GM03348 (cell line): ENCODE measurements at places on chromosomes 16 and 17.
A peak's percentile ranks its signal among the peaks of the same experiment; 100 is the strongest.

GRCh38 chr17:83005639-83006038 is 73.8 kb upstream of the METRNL start:
- no peak for DNase-seq

DNA sequence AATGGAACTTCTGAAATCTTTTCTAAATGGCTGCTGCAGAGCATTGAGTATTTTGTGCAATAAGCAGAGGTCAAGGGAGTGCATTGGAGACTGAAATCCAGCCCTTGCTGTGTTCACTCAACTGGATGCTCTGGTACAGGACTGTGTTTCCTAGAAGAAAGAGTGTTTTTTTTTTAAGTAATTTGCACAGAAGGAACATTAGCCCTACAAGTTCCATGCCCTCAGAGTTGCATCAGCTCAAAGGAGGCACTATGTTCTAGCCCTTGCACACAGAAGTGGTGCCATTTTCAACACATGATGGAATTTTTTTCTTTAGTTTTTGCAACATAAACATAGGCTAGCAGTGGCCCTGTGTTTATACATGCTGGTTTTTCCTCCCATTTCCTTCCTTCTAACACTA is 144.1 kb upstream of the HLF start:
- no peak for DNase-seq

- peak; percentile 57 for DNase-seq
Measured at GRCh38 chr17:57604771-57605674, 140.1 kb downstream of the CCDC182 start.

DNA sequence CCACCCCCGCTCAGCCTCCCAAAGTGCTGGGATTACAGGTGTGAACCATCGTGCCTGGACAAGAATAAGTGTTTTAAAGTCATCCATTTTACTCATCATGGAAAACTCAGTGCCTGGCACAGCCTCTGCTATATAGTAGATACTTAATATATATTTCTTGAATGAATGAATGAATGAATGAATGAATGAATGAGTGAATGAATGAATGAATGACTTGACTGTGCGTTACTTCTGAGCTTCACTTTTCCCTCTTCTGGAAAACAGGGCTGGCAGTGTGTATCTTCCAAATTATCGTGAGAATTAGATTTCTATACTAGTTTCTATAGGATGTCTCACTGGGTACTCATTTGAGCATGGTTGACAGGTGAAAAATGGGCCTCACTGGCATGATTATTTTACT is 307.3 kb upstream of the ERCC4 start:
- no peak for DNase-seq

GRCh38 chr17:60473788-60474187 is 51.5 kb downstream of the CHCT1 start:
- peak; percentile 47 for DNase-seq

GRCh38 chr17:19447085-19447583 is 36.1 kb downstream of the RNF112 start:
- peak; percentile 84 for DNase-seq

DNA sequence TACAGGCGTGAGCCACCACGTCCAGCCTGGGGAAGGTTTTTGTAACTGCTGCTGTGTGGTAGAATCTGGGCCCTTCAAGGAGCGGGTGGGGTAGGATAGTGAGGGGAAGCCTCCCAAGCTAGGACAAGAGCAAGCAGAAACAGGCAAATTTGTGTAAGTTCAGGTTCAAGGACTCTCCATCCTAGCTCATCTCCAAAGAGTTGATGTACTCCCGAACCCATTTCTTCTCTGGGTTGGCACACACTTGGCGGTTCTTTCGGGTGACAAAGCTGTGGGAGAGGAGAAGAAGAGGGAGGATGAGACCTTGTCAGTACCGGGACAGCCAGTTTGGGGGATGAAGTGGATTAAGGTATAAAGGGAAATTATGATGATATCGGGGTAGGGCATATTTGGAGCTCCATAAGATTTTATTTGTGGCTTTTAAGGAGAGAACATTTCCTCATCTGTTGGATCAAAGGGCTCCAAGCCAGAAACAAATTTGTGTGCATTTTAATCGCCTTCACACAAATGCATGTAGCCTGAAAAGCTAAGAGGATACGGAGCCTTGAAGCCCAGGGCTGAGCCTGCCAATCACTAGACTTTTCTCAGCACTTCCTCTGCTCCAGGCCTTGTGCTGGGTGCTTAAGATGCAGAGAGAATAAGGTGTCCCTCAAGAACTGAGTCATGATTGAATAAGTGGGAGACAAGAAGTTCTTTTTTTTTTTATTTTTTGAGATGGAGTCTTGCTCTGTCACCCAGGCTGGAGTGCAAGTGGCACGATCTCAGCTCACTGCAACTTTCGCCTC is 3.7 kb upstream of the HEATR9 start:
- no peak for DNase-seq

DNA sequence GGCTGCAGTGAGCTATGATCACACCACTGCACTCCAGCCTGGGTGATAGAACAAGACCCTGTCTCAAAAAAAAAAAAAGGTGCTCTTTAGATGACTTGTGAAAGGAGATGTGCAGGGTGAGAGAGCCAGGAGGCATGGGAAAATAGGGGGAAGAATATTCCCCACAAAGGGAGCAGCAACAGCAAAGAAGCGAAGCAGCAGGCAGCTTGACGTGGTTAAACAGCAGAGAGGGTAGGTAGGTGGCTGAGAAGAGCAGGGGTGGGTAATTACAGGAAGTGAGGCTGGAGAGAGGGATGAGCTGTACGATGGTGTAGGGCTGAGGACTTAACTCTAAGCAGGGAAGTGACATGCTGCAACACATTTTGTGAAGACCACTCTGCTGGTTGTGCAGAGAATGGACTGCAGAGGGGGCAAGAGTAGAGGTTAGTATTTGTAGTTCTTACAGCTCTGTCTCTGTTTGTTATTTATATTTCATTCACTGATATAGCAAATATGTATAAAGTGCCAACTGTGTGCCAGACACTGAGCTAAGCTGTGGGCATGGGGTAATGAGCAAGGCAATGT is 1.6 kb downstream of the HEATR3 start:
- DNase-seq, result peak; percentile 45

- DNase-seq, result peak; percentile 57
Measured at GRCh38 chr16:14378131-14378551, 251.9 kb downstream of the PARN start.

DNA sequence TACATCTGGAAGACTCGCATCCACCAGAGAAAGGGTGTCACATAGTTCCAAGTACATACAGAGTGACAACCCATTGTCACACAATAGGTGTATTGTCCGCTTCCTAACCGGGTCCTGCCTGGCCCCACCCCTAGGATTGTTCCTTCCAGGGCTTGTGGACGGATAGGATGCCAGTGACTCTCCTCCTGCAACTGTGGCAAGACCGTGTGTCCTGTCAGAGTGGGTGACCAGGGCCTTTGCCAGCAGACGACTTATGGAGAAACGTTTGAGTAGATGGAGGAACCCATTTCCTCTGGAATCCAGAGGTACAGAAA is 258.4 kb downstream of the CPPED1 start:
- no peak for DNase-seq

GRCh38 chr17:27322690-27323508 is 29.0 kb downstream of the WSB1 start:
- no peak for DNase-seq

DNA sequence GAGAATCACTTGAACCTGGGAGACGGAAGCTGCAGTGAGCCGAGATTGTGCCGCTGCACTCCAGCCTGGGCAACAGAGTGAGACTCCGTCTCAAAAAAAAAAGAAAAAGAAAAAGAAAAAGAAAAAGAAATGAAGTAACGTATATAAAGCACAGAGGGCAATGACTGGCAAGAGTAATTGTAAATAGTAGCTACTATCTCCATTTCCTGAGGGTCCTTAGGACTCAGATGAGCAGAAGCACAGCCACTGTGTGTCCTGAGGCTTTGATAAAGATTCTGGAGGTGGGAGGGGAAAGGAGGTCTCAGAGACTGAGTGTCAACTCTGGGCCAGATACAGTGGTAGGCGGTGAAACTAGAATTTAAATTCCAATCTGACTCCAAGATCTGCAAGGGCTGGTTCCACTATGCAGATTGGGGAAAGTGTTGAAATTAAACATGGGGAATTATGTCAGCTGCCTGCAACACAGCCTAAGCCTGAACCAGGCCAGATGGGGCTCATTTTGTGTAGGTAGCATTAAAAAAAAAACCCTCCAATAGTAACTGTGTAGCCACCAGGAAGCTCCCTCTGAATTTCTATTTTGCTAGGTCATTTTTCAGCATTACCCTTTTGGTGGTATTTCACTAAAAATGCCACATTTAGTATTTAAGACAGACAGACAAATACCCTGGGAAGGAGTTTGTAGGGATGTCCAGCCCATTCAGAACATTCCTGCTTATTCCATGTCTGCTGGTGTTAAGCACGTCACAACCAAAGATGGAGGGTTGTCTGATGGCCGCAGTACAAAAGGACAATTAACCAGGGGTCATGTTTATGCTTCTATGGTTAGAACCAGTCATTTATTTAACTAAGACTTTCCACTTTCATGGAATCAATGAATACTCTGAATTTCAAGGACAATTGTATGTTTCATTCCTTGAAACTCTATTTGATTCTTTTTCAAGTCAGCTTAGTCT is 46.1 kb downstream of the TBX4 start:
- DNase-seq, result no peak

DNA sequence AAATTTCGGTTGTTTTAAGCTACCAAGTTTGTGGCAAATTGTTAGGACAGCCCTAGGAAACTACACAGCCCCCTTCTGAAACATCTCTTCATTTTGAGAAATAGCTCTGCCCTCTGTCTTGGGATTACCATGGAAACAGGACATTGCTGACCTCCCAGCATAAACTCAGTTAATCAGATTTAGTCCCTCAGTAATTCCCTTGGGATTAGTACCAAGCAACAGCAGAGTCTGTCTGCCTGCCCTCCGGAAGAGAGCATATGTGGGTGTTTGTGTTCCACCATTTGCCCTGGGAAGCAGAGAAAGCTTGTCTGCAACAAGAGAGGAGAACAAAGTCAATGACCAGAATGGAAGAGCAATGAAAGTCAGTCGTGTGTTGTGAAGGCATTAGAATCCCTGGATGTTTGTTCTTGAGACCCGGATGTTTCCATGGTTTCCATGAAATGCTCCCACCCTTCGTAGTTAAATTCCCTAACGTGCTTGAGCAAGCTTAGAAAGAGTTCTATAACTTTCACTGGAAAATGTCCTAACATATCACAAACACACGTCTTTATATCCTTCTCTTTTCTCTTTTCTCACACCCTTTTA is 26.2 kb downstream of the NUDT7 start:
- no peak for DNase-seq

- no peak for DNase-seq
Measured at GRCh38 chr17:51427856-51428255, 167.5 kb downstream of the UTP18 start.

- no peak for DNase-seq
Measured at GRCh38 chr16:1731603-1732002, 25.6 kb downstream of the MAPK8IP3 start.

- peak; percentile 51 for DNase-seq
Measured at GRCh38 chr17:66354981-66355380, 52.6 kb downstream of the PRKCA start.

DNA sequence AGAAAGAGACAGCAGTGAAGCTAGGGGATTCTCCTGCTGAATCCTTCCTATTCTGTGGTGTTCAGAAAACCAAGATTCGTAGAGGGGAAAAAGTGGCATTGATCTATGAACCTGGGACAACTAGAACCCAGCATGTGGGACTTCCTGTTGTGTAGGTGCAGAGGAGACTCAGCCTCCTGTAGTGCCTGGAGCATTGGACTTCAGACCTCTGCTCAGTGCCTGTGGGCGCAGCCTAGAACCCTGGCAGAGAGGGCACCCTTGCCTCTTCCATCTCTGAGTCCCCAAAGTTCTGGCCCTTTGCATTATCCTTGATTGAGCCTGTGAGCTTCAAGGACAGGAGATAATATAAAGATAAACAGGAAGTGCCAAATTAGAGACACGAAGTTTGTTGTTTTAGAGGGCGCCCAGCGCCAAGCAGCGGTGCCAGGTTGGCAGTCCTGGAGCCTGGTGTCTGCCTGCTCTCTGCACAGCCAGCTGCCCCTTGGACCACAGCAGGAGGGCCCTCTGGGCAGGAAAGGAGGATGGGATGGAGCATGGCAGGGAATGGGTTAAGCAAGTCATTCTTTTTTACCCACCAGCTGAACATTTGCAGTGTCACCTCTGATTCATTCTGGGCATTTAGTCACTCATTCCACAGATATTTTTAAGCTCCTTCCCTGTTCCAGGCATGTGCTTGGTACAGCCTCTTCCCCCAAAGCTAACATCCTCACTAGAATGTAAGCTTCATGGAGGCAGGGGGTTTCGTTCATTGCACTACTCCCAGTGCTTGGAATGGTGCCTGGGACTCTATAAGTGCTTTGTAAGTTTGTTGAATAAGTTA is 11.9 kb upstream of the SP6 start:
- peak; percentile 84 for DNase-seq

DNA sequence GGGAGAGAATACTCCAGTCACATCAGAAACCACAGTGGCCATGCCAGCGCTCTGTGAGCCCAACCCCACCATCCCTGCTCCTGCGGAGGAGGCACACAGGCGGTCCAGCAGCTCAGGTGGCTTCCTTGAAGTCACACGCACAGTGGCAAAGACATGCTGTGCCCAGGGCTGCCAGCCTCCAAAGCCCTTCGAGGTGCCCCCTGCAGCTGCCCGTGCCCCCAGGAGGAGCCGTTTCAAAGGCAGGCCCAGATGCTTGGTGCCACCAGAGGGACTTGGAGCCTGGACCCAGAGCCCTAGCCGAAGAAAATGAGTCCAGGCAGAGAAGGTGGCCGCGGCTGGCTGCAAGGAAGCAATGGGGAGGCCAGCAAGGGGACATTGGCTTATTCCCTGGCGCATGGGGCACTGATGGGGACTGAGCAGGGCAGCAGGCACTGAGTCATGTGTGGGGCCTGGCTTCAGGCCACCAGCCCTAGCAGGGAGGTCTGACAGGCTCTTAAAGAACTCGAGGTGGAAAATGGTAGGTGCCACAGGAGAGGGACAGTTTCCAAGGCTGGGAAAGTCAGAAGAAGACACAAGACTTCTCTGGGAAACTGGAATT is 17.2 kb upstream of the CACNG1 start:
- peak; percentile 41 for DNase-seq

- peak; percentile 44 for DNase-seq
Measured at GRCh38 chr16:29230671-29231096, 175.8 kb downstream of the NPIPB11 start.

GRCh38 chr17:34782271-34782670 is 179.0 kb downstream of the CCT6B start:
- DNase-seq, result no peak

- no peak for DNase-seq
Measured at GRCh38 chr16:84541999-84542817, 37.7 kb upstream of the MEAK7 start.

DNA sequence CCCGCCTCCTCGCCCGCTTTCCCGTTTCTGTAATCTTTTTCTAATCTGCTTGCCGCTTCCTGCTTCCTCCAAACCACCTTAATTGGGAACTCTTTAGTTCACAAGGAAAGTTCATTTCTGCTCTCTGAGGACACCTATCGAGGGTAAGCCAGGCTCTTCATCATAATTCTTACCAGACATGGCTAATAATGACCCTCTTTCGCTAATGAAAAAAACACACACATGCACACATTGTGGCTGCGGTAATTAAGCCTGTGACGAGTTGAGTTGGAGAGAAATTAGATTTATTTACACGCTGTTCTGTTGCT is 100.6 kb downstream of the ZNF423 start:
- peak; percentile 64 for DNase-seq

GRCh38 chr17:73589363-73589980 is 54.8 kb downstream of the SDK2 start:
- no peak for DNase-seq
